ENCODE measurements at places on chromosomes 5 and 9. TPM values are rescaled to one million over a fixed set of nuclear protein-coding genes. Genes with fewer than 3 reads are reported as not detected.

Gene SHOC1
- total RNA-seq: not detected

GRCh38 chr5:156836846-156837245 lies 13.2 kb upstream of the PPP1R2B start:
- no peak for DNase-seq

Gene MOB3B
- total RNA-seq: 0.51 TPM

Gene SLC4A9
- total RNA-seq: 0.19 TPM

Gene PCDHA5
- total RNA-seq: 0.11 TPM

DNA sequence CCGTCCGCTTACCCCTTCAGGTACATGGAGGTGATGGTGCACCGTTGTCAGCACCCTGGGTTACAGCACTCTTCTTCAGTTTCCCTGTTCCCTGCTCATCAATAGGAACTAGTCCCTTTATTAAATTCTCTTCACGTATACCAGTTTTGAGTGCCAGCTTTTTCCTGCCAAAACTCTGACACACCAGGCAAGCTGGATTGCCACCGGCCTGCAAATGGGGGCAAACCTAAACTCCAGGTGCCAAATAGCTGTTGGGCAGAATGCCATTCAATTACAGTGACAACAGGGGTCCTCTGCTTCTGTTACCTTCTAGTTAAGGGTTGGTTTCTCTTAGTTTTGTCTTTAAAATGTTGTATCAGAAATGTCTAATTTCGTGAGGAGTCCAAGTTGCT lies 400.4 kb downstream of the OSTF1 start:
- no peak for DNase-seq

GRCh38 chr5:116404792-116405191 lies 169.8 kb downstream of the SEMA6A start:
- no peak for DNase-seq

All from cardiac septum (tissue), 1 donor.